Stimulated activated CD8-positive, alpha-beta memory T cell treated with anti-CD3 and anti-CD28 coated beads, Interleukin-15, amount 100 ng/mL, for 24 hours (primary cell): ENCODE measurements at places on chromosomes 1 and 21.

DNA sequence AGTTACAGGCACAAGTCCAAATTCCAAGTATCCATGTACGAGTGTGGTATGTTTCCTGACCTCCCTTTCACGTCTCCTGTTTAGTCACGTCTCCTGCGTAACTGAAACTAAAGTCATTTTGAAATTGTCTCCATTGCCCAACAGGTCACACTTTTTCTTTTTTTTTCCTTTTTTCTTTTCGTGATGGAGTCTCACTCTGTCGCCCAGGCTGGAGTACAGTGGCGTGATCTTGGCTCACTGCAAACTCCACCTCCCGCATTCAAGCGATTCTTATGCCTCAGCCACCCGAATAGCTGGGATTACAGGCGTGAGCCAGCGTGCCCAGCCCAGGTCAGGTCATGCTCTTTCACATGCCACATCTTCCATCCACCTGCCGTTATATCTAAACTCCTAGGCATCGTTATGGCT, 38.2 kb downstream of the L1TD1 start:
- DNase-seq = no peak

DNA sequence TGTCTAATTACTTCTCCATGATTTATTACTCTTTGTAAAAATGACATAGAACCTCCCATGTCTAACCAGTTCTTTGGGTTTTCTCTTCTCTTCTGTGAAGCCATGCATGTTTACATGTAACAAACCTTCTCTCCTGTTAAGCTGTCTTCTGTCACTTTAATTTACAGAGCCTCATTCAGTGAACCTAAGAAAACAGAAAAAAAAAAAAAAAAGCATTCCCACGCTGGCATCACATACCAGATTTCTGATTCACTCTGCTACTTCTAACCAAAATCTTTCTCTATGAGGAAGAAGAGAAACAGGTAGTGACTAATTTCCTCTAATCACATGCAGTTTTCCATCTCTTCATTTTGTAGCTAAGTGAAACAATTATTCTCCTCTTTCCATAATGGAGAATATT, 141.4 kb upstream of the CXADR start:
- no peak for DNase-seq

DNA sequence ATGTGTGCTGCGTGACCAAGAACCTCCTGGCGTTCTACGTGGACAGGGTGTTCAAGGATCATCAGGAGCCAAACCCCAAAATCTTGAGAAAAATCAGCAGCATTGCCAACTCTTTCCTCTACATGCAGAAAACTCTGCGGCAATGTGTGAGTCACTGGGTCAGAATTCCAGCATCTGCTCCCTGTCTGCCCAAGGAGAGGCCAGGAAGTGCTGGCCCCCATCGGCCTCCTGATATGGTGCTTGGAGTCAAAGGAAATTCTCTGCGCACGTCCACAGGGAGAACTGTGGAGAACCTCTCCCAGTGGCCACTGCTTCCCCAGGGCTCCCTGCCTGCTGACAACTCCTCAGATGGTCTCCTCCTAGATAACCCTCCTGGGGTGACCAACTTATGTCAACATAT, 25.6 kb upstream of the IL20 start:
- no peak for DNase-seq

DNA sequence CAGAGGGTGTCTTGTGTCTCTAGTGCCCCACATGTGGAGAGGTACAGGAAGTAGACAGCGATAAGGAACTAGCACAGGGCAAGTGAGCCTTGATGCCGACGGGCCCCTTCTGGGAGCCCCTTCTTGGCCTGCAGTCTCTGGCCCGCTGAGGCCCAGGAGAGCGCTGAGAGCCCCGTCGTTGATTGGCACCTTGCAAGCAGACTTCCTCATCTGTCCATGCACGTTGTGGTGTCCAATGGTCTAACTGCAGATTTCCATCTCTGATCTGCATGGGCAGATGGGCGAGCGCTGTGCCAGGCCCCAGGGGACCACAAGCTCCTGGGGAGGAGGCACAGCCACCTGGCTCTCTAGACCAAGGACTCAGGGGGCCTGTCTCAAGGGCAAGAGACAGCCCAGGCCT, 32.4 kb downstream of the PLEKHA6 start:
- no peak for DNase-seq

DNA sequence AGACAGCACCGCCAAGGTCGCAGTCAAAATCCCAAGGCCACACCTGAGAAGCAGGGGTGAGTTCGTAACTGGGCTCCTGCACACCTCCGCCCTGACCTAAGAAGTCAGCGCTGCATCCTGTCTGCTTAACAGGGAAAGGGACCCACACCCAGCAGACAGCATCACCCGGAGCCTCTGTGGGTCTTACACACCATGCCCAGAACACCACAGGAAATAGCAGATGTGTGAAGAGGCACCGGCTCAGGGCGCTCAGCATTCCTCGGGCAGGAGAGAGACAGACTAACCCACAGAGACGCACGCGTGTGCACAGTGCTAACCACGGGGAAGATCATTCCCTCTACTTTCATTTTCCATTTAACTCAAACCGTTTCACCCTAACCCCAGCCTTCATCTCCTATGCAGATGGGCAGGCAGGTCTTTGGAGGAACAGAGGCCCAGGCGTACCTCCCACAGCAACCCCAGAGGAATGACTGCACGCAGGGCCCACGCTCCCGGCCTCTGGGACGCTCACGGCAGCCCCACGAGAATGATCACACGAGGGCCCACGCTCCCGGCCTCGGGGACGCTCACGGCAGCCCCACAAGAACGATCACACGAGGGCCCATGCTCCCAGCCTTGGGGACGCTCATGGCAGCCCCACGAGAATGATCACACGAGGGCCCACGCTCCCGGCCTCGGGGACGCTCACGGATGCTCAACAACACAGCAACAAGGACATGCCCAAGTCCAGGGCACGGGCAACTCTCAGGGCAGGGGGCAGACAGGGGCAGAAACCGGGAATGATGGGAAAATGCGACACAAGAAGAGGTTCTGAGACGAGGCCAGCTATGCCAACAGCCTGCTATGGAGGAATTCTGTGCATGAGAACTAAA, 20.9 kb downstream of the POFUT2 start:
- DNase-seq = no peak

DNA sequence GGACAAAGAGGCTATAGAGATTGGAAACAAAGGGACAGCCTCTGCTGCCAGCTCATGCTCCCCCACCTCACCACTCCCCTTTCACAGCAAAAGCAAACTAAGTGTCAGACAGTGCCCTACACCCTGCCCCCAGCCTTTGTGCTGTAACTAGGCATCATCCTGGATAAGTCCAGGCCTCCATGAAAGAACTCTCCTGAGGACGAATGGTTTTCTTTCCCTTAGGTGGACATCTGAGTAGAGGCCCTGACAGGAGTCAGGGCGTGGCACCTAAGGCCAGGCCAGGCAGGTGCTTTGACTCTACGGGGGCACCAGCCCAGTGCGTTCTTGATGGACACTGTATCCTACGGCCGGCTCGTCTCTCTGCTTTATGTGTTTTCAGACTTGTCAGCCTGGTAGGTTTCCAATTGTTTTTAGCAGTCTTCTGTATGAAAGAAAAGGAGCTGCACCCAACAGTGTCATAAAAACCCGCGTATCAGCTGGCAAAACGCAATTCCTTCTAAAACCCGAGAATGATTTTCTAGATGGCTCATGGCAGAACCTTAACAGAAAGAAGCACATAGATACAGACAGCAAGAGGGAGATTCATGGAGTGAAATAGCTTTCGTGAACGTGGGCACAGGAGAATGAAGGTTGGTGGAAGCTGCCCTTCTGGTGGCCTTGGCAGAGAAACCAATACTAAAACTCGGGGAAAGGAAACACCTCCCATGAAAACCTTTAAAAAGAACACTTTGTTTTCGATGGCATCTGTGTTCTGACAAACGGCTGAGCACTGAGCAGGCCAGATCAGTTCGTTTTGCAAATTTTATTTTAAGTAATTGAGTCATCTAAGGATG, 51.7 kb upstream of the AJAP1 start:
- DNase-seq = no peak

DNA sequence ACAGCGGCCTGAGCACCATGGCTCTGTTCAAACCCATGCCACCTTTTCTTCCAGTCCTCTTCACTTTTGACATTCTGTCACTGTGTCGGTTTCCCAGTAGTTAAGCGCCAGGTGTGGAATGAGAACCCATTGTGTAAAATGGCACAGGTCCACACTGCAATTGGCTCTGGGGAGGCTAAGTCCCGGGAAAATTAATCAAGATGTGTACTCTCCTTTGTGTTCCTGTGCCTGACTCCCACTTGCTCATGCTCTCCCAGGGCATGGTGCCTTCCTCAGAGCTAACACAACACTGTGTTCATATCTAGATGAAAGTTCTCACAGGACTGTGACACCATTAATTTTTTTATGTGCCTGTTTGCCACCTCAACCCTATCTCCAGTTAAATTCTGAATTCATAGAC, 59.0 kb upstream of the BTG3 start:
- DNase-seq = no peak

DNA sequence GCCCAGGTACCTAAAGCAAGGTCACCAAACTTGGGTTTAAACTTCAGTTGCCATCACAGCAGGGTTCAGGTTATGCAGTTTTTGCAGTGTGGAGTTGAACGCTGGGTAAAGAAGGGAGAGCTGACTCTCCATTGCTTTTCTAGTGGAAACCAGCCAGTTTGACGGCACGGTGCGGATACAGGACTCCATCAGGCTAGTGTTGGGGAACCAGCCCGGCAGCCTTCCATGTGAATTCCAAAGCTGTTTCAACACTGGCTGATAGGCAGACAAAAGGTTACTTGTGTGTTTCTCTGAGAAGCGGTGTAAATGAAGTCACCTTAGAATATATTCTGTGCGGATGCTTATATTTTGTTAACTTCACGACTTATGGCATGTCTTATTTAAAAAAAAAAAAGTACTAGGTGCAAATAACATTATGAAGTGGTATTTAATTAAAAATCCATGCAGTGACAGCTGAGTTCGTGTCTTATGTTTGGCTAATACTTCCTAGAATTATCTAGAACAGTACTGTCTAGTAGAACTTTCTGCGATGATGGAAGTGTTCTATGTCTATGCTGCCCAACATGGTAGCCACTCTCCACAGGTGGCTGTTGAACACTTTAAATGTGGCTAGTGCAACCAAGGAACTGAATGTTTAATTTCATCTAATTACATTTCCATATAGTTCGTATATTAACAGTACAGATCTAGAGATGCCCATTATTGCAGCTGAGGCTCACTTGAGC, 29.9 kb upstream of the RCAN3 start:
- DNase-seq = no peak

DNA sequence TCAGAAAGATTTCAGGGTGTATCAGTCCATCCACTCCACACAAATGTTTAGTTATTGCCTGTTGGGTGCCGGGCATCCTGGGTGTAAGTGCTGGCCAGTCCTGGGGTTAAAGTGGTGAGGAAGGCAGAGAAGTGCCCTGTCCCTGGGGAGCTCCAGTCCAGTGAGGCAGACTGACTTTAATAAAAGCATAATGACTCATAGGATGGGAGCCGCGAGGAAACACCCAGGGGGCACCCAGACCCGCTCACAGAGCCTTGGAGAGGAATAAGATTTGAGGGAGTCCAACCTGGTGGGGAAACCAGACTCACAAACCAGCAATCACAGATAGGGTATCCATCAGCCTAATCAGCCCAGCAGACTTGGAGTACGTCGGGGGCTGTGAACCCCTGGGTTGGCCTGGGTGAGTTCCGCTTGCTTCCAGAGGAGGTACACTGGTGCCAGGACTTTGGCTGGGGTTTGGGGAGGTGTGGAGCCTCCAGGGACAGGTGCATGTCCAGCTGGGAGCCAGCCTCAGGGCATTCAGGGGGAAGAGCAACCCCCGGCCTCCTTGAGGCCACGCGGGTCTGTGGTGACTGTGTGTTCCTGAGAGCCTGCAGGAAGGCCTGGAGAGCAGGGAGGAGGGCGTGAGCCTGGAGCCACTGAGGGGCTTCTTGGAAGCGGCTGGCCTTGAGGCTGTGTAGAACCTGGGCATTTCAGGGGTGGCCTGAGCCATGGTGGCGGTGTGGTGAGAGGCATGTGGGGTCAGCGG, 3.7 kb downstream of the PEAR1 start:
- DNase-seq = no peak

GRCh38 chr1:209355415-209355814, 228.1 kb upstream of the CAMK1G start:
- DNase-seq = no peak

GRCh38 chr1:184646178-184646701, 108.4 kb downstream of the EDEM3 start:
- no peak for DNase-seq

DNA sequence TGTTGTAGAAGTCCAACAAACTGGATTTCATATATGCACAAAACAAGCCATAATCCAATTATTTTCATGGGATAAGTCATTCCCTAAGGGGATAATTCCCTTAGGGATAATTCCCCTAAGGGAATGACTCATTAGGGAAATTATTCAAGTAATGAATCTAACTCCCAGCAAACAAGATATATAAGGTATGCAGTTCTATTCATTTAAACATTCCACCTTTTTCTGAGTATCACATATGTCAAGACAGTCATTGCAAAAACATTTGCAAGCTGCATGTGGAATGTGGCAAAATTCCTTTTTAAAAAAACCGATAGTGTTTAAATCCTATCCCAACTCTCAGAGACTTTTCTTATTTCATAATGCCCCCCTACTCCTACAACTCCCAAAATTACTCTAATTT, 131.2 kb downstream of the AKT3 start:
- DNase-seq = no peak

- DNase-seq = no peak
Observed at GRCh38 chr1:82453511-82454185, 652.9 kb downstream of the ADGRL2 start.

DNA sequence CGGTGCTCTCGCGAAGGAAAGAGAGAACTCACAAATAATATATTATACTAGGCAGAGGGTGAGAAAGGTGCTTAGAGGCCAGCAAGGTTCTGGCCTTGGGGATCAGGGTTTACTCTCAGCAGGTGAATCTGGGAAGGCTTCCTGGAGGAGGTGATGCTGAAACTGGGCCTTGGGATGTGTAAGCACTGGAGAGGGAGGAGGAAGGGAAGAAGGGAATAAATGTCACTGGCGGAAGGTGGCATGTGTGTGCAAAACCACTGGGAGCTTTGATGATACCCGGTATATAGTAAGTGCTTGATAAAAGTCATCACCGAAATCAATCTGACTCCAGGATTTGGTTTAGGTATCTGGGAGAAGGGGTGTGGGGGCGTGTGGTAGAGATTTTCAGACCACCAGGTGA, 24.4 kb downstream of the SPSB1 start:
- no peak for DNase-seq

DNA sequence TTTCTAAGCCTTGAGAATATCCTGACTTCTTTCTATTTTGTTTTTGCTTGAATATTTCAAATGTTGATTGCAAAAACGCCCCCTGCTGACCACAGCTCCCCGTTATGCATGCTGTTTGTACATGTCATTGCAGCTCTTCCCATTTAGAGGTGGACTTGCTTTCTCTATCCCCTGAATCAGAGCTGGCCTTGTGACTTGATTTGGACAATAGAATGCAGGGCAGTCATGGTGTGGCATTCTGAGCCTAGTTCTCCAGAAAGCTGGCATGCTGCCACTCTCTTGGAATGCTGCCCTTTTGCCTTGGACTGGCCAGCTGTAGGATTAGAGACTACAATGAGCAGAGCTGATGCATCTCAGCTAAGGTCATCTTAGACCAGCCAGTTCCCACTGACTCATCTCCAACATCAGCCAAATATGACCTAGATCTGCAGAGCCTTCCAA, 1561.5 kb downstream of the MRPL39 start:
- no peak for DNase-seq
